ENCODE measurements at places on chromosomes 6 and 20.

GRCh38 chr6:32933661-32934085 is 7.2 kb downstream of the HLA-DMB start:
- peak; percentile 89 for DNase-seq

GRCh38 chr20:7362601-7363000 is 577.7 kb downstream of the HAO1 start:
- DNase-seq = no peak

DNA sequence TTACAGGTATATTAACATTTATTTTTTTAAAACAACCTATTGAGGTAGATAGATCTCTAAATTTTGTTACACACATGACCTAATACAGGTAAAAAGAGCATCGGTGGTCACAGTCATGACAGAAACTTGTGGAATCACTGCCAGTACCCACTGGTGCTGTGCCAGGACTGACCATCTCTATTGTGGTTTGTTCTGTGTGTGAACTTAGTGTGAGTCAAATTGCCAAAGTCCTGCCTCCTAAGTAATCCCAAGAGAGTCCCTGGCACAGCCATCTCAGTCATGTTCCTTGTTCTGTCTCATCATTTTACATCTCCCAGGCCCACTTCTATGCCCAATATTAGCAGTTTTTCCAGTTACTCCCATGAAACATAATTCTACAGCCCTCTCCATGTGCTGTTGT is 21.4 kb downstream of the GSTA2 start:
- DNase-seq = no peak

- no peak for DNase-seq
Observed at GRCh38 chr6:114272582-114272981, 70.2 kb downstream of the HS3ST5 start.

GRCh38 chr6:40807484-40807883 is 220.3 kb upstream of the LRFN2 start:
- no peak for DNase-seq
